Fibroblast of villous mesenchyme (primary cell): ENCODE measurements at places on chromosomes 3 and 15. TPM values are rescaled to one million over a fixed set of nuclear protein-coding genes. Genes with fewer than 3 reads are reported as not detected.
A peak's percentile ranks its signal among the peaks of the same experiment; 100 is the strongest.

Gene CADPS
- 1.6 TPM in 1 of 2 replicates, not detected in the other for total RNA-seq

Gene CACNA1D
- under 0.01 TPM in 1 of 2 replicates, not detected in the other for total RNA-seq

Gene ITGA11
- total RNA-seq = 87.7 and 159 TPM in 2 replicates

GRCh38 chr15:25182098-25182478 lies 227.3 kb downstream of the SNRPN start:
- no peak for DNase-seq

DNA sequence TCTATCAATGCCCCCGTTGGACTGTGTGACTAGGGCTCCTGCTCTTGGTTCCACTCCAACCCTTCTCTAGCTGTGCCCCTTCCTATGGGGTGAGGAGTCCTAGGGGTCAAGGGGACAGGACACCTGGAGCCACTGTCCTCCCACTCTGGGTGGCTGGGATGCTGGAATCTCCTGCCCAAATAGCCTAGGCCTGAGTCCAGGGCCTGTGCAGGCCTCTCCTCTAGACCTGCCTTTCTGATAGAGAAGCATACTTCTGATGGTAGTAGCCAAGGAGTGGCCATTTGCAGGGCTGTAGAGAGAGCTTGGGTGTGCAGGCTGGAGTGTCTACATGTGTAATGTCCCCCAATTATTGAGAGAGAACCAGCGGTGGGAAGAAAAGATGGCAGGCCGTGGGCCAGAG lies 54.2 kb downstream of the ITGA11 start:
- DNase-seq = no peak

GRCh38 chr15:65033659-65034269 lies 4.3 kb upstream of the MTFMT start:
- peak; percentile 65 for DNase-seq

DNA sequence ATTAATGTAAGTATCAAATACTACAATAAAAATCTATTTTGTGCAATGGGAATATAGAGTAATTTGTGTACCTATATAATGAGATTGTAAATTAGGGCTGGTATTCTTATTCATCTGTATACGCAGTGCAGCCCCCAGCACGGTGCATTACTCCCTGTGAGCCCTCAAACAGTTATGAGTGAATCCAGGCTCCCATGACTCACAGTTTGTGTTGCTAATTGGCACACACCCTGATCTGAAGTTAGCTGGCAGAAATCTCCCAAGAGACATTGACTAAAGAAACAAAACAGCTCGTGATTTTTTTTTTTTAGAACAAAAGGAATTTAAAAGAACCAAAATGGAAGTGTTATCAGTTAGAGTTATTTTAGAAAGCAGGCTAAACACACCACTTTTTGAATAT lies 15.7 kb downstream of the GK5 start:
- peak; percentile 91 for DNase-seq
